ENCODE measurements at places on chromosomes 12 and 14.

DNA sequence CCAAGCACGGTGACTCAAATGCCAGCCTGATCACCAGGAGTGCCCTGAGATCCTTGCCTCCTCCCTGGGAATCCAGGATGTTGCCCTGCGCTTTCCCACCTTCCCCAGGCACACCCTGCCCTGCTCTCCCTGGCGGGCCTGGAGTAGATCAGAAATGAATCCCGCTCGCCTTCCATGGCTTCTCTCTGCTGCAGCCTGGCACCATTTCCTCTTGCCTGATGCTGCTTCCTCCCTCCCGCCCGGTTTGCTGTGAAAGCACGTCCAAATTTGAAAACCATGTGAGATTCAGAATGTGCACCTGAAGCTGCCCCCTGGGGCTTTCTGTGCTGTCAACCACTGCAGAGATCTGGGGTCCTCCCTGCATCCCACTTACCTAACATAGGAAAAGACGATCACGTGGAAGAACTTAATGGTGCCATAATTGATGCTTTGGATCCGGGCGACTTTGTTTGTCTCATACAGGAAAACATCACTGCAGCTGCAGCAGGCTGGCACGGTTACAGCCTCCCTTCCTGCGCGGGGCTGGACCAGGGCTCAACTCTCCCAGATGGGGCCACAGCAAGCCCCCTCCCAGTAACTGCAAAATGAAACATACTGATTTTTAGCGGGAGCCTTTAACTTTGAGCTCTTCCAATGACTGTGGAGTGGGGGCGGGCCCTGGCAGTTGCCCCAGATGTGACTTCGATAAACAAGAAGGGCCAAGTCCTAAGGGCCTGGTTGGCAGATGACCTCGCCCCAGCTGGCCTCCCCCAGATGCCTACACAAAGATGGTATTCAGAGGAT, 24.9 kb upstream of the C12orf76 start:
- DNase-seq, result no peak

DNA sequence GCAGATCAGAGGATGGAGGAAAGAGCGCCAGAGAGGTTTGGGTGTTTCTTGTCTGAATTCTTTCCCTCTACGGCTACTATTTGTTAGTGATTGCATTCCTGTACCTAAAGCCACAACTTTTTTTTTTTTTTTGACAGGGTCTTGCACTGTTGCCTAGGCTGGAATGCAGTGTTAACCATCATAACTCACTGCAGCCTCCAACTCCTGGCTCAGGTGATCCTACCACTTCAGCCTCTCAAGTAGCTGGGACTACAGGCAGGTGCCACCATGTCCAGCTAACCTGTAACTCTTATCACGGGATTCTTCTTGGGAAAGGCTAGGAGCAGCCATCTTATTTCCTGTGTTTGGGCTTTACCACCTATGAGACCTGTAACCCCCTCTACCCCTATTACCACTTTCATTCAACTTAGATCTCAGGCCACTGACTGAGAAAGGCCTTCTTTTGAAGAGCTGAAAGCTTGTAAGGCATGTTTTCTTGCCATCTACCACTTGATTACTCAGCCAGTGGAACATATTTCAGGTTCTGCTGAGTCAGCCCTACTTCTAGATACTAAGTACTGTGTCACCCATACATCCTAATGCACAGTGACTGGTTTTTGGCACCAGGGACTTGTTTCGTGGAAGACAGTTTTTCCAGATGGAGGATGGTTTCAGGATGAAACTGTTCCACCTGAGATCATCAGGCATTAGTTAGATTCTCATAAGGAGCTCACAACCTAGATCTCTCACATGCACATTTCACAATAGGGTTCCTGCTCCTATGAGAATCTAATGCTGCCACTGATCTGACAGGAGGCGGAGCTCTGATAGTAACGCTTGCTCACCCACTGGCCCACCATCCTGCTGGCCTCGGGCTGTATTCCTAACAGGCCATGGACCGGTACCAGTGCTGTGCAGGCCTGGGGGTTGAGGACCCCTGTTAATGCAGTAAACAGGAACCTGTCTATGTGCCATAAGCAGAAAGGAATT, 6.9 kb downstream of the VEZT start:
- no peak for DNase-seq

GRCh38 chr14:69848903-69849391, 30.3 kb upstream of the SMOC1 start:
- DNase-seq, result no peak

DNA sequence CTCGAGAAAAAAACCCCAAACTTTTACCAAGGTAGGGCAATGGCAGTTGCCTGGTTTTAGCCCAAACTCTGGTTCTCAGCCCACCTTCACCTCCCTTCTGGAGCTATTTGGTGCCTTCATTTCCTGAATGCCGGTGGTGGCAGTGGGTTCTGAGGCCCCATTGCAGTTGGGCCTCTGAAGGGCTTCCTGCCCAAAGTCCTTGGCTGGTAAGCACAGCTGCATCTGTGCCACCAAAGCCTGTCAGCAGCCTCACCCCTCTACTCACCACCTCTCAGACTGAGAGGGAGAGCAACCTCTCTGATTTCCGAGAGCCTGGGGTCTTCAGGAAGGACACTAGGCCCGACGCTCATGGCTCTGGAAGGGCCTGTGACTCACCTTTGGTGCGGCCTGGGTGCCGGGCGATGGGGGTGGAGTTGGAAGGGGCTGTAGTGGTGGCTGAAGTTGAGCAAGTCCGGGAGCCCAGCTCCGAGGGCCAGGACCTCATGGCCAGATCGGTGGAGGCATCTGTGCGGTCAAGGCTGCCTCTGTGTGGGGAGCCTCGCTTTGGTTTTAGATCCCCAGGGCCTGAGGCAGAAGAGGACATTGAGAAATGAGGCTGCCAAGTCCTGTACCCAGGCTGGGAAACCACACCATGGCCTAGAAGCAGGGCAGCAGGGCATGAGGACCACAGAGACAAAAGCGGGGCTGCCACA, 38.6 kb upstream of the GPR68 start:
- no peak for DNase-seq

GRCh38 chr12:112199136-112199535, 73.8 kb downstream of the TRAFD1 start:
- DNase-seq, result no peak

GRCh38 chr12:100364324-100364723, 7.5 kb downstream of the SLC17A8 start:
- no peak for DNase-seq

GRCh38 chr14:100025111-100025510, 40.1 kb upstream of the EVL start:
- DNase-seq, result peak; percentile 6

DNA sequence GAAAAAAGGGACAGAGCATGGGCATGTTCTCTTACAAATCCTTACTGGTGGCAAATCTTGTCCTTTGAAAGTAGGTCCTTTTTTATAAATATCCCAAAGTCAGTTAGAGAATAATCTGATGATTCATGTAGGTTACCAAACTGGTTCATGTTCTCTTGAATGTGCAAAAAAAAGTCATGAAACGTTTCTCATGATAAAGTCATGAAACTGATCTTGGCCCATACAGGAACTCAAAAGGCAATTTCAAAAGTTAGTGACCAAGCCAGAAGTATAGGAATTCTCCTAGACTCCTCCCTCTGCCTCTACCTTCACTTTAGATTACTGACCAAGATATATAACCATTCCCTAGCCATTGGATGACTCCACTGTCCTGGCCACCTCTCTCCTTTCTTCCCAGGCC, 27.3 kb upstream of the SPTSSA start:
- no peak for DNase-seq

GRCh38 chr12:115149685-115150378, 465.9 kb upstream of the TBX3 start:
- no peak for DNase-seq

GRCh38 chr14:68322940-68323620, 469.8 kb downstream of the ZFP36L1 start:
- no peak for DNase-seq

- DNase-seq, result peak; percentile 57
Measured at GRCh38 chr12:6946033-6946919, 2.5 kb downstream of the C12orf57 start.

- no peak for DNase-seq
Measured at GRCh38 chr14:84482256-84483071, 1047.5 kb upstream of the FLRT2 start.

DNA sequence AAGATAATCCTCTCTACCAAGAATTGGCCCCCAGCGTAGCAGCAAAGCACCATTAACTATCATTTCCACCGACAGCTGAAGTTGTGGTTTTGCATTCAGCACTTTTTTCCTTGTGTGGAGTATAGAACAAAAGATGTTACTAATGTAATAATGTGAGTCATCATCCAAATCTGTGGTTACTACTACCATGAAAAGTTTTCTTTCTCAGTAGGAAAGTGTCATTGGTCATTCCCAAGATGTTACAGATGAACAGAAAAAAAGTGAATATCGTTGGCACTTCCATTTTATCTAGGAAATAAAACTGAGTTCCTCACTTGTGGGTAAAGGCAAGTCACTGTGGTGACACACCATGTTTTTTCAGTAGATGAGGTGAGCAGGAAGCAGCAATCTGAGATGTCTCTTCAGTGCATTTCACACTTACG, 30.3 kb upstream of the IFNG start:
- DNase-seq, result peak; percentile 39

DNA sequence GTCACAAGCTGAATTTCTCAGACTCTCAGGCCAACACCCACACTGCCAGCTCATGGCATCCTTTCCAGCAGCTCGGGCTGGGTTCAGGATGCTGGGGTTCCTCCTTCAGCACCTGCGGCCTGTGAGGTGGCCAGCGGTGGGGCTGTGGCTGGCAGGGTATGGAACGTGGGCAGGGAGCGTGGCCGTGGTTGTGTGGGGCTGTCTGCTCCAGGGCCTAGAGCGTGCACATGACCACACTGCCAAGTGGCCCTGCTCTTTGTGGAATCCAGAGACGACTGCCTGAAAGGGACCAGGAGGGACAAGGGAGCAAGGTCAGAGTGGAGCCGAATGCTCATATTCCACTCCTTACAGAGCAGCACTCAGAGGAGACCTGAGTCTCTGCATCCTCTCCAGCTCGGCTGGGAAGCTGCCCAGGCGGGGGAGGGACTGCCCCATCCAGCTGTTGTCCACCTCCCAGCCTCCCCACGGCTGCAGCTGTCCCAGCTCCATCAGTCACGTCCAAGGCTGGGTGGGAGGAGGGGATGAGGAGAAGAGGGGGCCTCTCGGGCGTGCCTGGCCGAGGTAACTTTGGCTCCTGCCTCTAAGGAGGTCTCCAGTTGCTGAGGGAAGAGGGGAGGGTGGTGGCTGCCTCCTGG, 71.3 kb downstream of the TSPAN9 start:
- DNase-seq, result no peak

DNA sequence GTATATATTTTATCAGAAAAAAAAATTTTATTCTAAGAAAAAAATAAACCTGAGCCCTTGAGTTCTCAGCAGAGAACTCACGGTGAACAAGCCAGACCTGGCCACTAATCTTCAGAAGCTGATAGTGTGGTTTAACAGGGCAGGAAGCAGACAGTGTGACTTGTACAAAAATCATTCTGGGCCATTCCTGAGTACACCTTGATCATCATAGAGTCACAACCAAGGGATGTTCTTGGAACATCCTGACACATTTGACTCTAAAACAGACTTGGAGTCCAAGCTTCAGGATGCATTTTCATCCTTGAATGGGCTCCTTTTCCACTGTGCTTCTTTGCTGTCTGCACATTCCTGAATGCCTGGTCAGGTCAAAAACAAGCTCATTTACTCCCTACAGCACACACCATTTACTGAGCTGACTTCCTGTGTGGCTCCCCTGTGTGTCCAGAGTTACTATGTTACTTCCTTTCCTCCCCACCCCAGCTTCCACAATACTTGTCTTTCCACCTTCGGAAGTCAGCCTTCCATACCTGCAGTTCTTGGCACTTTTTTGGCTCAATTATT, 112.0 kb downstream of the ANO6 start:
- DNase-seq, result no peak

GRCh38 chr12:49763006-49763591, 21.7 kb downstream of the TMBIM6 start:
- peak; percentile 71 for DNase-seq

- no peak for DNase-seq
Measured at GRCh38 chr12:104805186-104805585, 152.9 kb downstream of the SLC41A2 start.

DNA sequence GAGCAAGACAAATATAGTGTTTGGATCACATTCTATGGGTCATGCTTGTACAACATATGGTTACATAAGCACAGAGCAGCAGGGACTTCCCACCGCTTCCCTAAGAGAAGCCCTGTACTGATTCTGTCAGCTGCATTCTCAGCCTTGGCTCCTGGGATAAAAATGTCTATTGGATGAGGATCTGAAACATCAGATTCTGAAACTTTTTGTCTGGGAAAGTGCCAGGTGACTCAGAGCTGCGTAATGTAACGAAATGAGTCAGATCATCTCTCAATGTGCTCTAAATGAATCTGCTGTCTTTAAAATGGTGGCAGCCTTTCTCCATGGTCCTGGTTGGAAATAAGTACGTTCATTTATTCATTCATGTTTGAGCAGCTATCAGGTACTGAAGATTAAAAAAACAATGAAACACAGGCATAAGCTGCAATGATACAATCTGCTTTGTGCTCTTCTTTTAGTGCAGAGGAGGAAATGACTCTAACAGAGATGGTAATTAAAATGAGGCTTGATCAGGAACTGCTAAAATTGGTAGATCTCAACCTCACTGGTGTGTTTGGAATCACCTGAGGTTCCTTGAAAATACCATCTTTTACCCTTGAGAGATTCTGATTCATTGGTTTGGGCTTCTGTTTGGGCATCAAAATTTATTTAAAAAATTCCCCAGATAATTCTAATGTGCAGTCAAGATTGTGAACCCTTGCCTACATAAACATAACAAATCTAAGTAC, 99.1 kb upstream of the NAP1L1 start:
- peak; percentile 39 for DNase-seq

DNA sequence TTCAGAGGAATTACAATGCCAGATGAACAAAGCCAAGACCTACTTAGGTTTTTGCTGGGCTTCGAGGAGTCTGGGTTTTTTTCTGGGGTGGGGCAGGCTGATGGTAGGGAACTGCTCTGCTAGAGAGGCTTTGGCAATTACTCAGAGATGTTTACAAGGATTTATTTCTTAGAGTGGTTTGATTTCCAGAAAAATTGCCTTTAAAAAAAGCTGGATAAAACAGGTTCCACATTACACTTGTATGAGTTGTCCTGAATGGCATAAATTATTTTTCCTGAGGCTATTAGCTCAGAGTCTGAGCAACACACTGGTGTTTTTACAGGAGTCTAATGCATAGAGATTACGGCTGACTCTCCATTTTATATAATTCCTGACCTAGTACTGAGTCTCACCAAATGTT, 118.5 kb upstream of the FRMD6 start:
- no peak for DNase-seq

DNA sequence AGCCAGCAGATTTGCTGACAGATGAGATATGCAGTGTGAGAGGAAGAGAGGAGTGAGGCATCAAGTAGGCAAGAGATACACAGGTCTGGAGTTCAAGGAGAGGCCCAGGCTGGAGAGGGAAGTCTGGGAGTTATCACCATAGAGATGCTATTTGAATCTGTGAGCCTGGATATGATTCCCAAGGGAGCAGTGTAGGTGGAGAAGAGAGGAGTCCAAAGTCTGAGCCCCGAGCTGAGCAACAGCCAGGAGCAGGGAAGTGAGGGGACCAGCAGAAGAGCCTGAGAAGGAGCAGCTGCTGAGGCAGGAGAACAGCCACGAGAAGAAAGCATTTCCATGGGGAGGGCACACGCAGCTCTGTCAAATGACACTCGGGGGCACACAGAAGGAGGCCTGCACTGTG, 20.2 kb upstream of the NXPH4 start:
- no peak for DNase-seq
